ENCODE measurements at places on chromosomes 7 and 10. TPM values are rescaled to one million over a fixed set of nuclear protein-coding genes. Genes with fewer than 3 reads are reported as not detected.

DNA sequence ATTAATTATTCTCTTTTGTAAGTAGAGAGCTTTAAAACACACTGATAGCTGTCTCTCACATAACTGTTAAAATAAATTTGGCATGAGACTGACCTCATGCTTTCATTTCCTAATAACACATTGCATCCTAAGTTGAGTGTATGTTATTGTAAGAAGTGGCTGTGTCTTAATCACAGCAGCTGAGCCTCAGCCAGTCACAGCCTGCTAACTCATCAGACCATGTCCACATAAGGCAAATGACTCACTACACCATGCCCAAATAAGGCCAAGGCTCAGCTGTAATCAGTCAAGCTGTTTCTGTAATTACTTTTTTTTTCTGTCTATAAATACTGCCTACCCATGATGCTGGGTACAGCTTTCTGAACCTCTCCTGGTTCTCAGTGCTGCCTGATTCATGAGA lies 860.9 kb downstream of the XPNPEP1 start:
- peak; percentile 47 for DNase-seq

GPR141 gene
- not detected for total RNA-seq

GRCh38 chr10:82966130-82966529 lies 1091.1 kb downstream of the NRG3 start:
- no peak for DNase-seq

- DNase-seq = peak; percentile 40
These were observed 1.5 kb downstream of the CPSF4 start for GRCh38 chr7:99440195-99440594.

BICC1 gene
- total RNA-seq = 10.3 TPM

- no peak for DNase-seq
These were observed 54.3 kb downstream of the PODXL start for GRCh38 chr7:131501930-131502685.

DNA sequence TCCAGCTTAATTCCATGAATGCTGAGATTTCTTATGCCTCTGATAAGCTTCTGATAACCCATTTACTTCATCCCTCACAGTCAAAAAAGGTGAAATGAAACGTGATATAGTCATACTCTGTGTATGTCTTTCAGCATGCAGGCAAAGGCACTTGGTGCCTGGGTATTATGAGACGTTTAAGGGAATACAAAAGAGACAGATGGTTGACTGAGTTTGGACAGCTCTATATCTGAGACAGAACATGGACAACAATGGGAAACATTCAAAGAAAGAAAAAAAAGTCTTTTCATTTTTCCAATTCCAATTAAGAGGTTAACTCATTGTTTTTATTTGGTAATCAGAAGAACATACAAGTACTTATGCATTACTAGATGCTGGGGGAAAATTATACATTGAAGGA lies 96.2 kb downstream of the PPP1R17 start:
- DNase-seq = no peak

All from myocyte (in vitro differentiated cells).